Brain (organoid and tissue), 16 donors: ENCODE measurements at places on chromosomes 13 and 19.

GRCh38 chr19:10568826-10569651 is at the start of gene CDKN2D:
Gene CDKN2D (minus strand): TSS chr19:10568979. CDS start chr19:10568653, 326 bp downstream.
- DNase-seq = peak; percentile 100

DNA sequence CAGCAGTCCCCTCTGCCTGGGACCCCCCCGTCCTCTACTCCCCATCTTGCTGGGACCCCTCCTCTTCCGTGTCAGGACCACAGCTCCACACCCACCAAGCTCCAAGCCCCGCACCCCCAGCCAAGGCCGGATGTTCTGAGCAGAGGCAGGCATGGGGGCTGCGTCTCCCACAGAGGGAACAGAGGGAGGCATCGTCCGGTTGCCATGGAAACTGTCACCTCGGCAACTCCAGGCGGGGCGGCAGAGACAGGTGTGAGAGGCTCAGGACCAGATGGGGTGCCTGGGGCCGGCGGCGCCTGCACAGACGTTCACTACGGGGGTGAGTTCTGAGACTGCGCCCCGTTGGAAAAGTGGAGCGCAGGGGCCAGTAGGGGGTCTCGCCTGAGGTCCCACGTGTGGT is 5.4 kb downstream of the RNU6-9 start:
- DNase-seq = peak; percentile 93

DNA sequence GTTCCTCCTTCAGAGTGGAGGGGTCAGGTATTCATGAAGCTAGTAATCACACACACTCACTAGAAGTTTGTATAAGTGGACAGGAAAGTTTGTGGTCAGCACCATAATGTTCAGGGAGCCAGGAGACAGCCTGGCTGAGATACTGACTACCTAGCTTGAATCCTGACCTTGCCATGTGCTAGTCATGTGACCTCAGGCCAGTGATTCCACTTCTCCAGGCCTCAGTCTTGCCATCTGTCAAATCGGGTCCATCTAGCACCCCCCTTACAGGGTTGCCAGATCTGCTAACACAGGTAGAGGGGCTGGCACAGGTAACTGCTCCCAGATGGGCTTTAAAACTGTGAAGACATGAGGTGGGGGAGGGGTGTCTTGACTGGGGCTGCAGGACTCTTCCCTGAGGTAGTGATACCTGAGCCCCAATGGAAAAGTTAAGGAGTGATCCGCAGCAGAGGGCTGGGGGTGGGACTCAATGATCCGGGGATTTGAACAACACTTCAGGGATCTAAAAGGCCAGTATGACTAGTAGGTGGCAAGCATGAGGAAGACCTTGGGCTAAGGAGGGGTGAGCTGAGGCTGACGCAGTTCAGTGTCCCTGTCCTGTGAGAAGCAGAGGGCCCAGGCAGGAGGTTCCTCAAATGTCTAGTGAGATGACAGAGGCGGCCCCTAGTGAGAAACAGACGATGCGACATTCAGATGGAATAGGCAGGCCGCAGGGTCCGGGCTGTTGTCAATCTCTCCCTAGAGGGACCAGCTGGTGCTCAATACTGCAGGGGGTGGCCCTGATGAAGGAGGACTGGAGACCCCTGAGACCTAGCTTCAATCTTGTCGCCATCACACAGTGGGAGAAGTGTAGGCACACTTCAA is 8.5 kb downstream of the ACTMAP start:
- DNase-seq = no peak

- no peak for DNase-seq
Measured at GRCh38 chr13:109646423-109646822, 140.0 kb downstream of the IRS2 start.
